ENCODE measurements at places on chromosomes 2 and 18.

- peak; percentile 69 for DNase-seq
Observed at GRCh38 chr18:48902023-48902855, 48.5 kb downstream of the SMAD7 start.

GRCh38 chr2:7020059-7020458, 102.8 kb downstream of the RNF144A start:
- no peak for DNase-seq

DNA sequence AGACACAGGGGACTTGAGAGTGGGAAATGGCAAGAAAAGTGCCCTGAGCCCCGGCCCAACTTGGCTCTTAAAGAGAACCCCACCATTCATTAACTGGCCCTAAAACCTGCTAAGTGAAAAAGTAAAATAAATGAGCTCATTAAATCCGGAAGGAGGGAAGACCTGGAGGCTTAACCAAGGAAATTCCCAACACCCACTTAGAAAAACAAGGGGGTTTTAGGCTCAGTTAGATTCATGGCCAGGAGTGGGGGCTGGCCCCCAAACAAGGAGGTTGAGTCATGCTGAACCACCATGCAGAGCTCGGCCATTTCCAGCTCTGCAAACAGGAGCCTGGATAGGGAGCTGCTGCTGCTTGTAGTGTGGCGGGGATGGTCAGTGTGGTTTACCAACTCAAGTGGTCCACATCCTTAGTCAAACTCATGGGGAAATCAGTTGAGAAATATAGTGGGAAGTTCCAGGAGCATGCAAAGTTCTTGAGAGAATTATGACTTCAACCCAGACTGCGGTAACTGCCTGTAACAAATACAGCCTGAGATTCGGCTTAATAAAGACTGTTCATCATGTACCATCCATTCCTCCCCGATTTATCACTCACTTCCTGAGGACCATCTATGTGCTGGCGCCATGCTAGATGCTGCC, 39.7 kb upstream of the MRPL19 start:
- DNase-seq, result no peak

GRCh38 chr2:41697389-41697788, 350.4 kb upstream of the PKDCC start:
- no peak for DNase-seq

DNA sequence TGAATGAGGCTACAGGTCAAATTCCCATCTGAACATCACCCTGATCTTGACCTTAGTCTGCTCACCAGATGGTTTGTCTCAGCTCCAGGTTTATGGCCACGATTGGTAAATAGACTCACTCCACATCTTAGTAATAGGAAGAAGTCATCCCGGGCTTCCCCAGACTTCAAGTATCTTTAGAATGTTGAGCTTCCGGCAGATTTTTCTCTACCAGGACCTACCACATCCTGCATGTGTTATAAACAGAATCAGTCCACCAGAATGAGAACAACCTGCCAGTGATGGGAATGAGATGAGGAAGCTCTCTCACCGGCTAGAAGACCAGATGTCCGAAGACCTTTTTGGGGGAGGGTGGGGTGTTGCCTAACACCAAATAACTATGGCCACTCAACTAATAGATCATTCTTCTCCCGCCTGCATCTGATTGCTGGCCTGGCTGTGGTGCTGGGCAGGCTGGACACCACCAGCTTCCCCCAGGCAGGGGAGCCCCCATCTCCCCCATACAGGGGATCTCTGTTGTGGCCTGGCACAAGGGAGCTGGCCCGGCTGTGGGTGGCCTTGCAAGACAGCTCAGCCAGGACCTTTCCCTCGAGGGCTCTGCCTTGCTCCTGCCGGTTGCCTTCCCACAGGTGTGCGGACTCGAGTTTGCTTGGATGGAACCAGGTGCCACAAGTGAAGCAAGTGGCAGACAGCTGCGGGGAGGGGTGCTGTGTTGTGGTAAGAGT, 88.5 kb downstream of the SH3RF3 start:
- peak; percentile 14 for DNase-seq
